ENCODE measurements at places on chromosomes 2 and 18.

GRCh38 chr18:57190026-57190425 lies 43.1 kb downstream of the BOD1L2 start:
- DNase-seq = no peak

GRCh38 chr18:56873441-56874140 lies 222.4 kb downstream of the WDR7 start:
- no peak for DNase-seq

DNA sequence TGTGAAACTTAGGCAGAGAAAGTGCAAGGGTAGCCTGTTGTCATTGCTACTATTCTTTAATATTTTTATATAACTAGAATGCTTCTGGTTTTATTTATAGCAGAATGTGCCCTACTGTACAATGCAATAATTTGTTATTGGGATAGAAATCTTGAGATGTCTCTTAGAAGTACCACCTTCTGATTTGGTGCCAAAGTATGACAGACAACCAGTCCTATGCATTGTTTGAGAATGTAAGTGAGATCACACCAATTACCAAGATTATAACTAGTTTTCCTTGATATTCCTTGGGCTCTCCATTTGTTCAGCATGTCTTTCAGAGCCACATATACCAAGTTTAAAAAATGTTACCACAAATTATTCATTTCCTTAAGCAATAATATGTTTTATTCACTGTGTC lies 399.7 kb downstream of the CPS1 start:
- DNase-seq = peak; percentile 41

- DNase-seq = no peak
These were observed 990 bp upstream of the GDF7 start for GRCh38 chr2:20666005-20666303.

DNA sequence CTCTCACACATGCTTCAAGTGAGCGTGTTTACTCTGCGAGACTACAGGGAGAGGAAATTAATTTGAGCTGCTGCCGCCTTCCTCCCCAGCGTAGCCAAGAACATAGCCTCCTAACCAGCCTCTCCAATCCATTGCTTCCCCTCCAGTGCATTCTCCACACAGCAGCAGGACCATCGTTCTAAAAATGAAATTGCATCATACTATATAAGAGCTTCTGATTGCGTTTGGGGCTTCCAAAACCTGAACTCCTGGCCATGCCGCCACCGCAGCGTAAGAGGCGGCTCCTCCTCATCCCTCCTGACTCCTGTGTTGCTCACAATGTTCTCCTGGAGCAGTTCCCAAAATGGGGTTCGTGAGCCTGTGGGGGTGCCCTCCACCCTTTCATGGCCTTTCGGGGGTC lies 142.1 kb downstream of the MYT1L start:
- no peak for DNase-seq

DNA sequence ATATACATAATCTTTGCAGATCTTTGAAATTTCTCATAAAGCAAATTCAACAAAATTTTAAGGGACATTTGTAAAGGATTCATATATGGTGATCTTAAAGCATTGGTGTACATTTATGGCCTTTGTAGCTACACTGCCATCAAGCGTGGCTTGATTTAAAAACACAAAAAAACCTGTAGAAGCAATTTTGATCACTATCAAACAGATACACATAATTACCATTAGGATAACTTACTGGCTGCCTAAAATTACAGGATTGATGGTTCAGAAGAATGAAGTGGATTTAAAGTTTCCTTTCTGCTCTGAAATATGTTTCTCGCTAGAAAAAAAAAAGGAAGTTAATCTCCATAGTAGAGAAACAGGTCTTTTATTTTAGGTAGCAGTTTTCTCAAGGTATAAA lies 31.4 kb downstream of the MAPRE2 start:
- no peak for DNase-seq

DNA sequence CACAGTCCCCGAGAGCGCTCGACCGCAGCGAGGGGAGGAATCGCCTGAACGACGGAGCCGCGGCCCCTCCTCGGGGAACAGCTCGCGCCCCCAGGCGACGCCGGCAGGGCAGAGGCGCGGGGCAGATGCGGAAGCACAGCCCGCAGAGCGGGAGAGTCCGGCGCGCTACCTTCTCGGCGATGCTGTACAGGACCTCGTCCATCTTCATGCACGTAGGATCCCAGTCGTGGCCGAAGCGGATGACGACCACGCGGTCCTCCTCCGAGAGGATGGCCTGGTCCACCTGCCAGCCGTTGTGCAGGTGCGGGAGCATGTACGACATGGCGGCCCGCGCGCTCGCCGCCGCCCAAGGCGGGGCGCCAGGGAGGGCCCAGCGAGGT lies 302 bp downstream of the TXNL4A start:
- peak; percentile 62 for DNase-seq

DNA sequence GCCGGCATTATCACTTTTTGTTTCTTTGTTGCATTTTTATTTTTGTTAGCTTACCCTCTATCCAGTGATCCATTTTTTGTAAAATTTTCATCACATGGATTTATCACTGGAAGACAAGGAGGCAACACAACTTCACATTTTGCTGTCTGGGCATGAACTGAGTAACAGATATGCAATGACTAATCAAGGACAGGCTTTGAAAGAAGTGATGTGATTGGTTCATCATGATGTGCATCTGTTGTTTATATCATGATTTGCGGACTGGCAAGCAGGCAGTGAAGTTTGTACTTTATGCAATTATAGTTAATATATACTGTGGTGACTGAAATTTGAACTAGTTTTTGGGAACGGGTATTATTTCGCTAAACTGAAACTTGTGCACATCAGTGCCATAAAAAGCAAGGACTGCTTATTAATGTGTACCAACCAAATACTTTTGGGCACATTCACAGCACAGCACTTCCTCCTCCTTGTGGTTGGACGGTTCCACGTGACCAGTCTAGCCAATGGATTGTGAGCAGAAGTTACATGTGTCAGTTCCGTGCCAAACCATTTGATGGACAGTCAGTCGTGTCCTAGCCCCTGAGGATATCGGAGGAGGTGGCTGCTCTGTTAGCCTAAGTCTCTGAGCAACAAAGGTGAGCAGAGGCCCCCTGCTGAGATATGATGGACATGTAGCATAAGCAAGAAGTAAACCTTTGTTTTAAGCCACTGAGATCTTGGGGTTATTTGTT lies 201.4 kb upstream of the SIX2 start:
- peak; percentile 48 for DNase-seq

GRCh38 chr2:62505750-62506420 lies at the start of gene TMEM17:
TSS of gene TMEM17 (minus strand) at chr2:62506195. CDS start at chr2:62506129, 66 bp downstream.
- DNase-seq = peak; percentile 93

GRCh38 chr18:56316727-56317126 lies 321.7 kb downstream of the TXNL1 start:
- no peak for DNase-seq

DNA sequence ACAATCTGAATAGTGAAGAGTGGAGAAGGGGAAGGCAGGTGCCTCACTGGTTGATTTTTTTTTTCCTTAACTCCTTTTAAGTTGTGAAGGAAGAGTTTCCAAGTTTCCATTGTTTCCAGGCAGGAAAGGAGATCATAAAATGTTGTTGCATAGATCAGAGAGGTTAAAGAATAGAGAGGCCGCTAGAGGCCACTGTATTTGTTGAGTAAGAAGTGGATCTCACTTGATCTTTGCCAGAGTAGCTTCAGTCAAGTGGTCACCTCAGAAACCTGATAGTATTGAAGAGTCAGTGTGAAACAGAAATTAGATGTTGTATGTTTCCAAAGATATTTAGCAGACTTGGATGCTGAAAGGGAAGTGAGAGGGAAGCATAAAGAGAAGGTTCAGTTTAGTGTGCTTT lies 17.6 kb downstream of the CTNNA2 start:
- DNase-seq = peak; percentile 33

DNA sequence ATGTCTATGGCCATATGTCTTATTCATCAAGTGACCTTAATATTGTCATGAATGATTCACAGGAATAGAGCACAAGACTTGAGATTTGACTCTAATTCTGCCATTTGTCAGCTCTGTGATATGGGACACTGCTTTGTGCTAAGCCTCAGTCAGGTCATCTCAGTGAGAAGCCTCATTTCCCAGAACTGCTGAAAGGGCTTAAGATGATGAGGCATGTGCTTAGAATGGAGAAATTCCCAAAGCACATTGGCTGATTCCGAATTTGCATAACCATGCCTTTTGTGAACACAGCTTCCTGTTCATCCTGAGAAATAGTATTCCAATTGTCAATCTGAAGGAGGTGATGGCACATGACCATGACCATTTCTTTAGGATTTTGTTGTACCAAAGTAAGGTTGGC lies 218.1 kb downstream of the ALK start:
- DNase-seq = no peak

GRCh38 chr2:45575881-45576280 lies 35.2 kb downstream of the SRBD1 start:
- DNase-seq = no peak

- peak; percentile 75 for DNase-seq
These were observed 472 bp downstream of the CNOT11 start for GRCh38 chr2:101253013-101253702.

DNA sequence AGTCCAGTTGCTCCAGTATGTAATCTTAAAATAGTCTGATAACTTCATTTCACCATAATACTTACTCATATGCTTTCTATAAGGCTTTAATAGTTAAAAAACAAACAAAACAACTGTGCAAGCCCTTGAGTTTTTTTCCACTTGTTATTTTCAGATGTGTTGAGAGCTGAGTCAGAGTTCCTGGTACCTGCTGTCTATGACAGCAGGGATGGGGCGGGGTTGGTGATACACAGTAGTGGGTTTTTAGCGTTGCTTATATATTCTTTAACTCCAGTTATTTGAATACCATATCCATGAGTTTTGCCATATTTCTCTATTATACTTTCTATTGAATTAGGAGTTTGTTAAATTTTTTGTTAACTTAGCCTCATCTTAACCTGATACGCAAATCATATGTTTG lies 5.0 kb downstream of the NAPG start:
- DNase-seq = peak; percentile 26

GRCh38 chr2:232666051-232666805 lies 30.9 kb upstream of the GIGYF2 start:
- DNase-seq = no peak

DNA sequence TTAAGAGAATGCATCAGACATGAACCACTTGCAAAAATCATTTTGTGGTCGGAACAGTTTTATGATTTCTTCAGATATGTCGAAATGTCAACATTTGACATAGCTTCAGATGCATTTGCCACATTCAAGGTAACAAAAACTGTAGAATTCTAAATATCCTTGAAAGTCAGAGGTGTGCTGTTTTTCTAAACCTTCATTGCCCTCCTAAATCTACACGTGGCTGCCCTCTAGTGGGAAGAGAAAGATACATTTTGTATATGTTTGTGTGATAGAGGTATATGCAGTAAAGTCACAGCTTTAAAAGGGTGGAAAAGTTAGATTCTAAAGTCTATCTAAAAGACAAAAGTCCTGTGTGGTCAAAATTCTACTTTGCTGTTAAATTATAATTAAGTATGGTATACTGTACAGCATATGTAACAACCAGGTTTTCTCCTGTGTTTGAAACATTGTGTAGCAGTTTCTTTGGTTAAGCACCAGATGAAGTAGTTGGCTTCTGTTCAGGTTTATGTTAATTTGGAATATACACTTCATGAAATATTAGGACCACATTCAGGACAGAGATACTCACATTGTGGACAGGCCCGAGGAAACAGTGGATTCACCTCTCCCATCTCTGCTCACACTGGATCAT lies 65.9 kb upstream of the ITM2C start:
- peak; percentile 73 for DNase-seq

DNA sequence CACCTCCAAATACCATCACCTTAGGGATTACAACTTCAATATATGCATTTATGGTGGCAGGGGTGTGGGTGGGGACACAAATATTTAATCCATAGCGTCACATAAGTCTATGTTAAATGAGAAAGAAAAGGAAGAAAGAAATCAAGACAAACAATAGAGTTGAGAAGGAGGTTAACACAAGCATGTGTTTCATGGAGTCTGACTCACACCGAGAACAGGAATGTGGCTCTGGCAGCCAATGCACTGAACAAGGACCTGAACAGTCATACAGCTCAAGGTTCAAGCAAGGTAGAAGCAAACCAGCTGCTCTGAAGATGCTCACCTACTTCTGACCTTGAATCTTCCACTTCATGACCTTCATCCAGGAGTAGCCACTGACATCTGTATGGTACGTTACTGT lies 36.2 kb upstream of the LPIN1 start:
- peak; percentile 76 for DNase-seq

DNA sequence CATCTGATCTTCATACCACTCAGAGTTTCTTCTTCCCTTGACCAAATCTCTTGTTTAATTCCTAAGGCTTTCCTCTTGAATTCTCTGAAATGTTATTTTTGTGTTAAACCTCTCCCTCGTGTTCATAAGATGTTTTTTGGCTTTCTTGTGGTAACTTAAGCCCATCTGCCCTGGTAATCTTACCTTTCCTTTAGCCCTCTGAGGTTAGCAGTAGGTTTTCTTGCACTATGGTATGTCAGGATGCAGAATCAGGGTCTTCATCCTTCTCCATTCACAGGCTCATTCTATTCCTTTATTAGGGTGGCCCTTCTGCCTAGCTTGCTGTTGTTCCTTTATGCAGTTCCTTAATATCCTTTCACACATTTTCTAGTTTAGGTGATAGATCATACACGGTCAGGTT lies 24.1 kb downstream of the GIGYF2 start:
- DNase-seq = no peak

- no peak for DNase-seq
These were observed 114.2 kb downstream of the ZNF532 start for GRCh38 chr18:58978916-58979315.

- peak; percentile 11 for DNase-seq
These were observed 79.7 kb upstream of the DOCK10 start for GRCh38 chr2:225122007-225122406.

GRCh38 chr18:11674119-11674518 lies 14.9 kb upstream of the GNAL start:
- DNase-seq = no peak

GRCh38 chr2:83650898-83651297 lies 808.2 kb downstream of the SUCLG1 start:
- DNase-seq = peak; percentile 13

- no peak for DNase-seq
These were observed 46.4 kb downstream of the ACKR3 start for GRCh38 chr2:236616031-236616430.

DNA sequence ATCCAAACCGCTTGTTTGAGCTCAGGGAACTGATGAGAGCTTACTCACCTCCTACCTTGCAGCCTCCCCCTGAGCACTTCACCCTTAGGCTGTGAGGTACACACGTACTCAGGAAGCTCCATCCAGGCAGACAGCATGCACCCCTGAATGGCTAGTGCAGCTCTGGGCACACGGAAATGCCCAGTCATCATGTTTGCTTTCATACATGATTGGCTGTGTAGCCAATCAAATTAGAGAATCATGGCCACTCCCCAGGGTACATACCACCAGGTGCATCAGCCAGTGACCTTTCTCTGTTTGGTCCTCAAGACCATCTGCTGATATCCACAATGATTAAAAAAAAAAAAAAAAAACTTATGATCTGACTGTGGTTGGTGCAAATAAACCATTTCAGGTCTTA lies 42.1 kb downstream of the RNF152 start:
- no peak for DNase-seq

DNA sequence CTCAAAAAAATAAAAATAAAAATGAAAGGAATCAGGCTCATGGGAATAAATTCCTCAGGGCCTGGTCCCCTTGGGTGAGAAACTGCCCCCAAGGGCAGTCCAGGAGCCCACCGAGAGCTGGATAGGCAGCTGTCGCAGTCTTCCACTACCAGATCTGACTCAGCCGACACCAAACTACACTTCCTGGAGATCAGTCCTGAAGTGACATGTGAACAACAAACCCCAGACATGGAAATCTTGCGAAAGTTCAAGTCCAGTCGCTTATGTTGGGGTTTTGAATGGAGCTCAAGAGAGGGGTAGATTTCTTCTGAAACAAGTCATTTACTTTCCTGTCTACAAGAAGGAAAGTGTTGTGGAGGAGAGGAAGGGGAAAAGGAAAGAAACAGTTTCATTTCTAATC lies 12.9 kb downstream of the ADCY3 start:
- DNase-seq = no peak

All from ELR (cell line).